ENCODE measurements at places on chromosomes 12 and 14. TPM values are rescaled to one million over a fixed set of nuclear protein-coding genes. Genes with fewer than 3 reads are reported as not detected.

AMN gene
- total RNA-seq, result 2.8 TPM

KRT72 gene
- 0.11 TPM for total RNA-seq

ZNF384 gene
- total RNA-seq, result 63.8 TPM

PPP4R4 gene
- total RNA-seq, result 8.1 TPM

KRT73 gene
- not detected for total RNA-seq

NPFF gene
- total RNA-seq, result 0.57 TPM

BDKRB1 gene
- not detected for total RNA-seq

PUS1 gene
- total RNA-seq, result 76.2 TPM

KRT77 gene
- not detected for total RNA-seq

DNA sequence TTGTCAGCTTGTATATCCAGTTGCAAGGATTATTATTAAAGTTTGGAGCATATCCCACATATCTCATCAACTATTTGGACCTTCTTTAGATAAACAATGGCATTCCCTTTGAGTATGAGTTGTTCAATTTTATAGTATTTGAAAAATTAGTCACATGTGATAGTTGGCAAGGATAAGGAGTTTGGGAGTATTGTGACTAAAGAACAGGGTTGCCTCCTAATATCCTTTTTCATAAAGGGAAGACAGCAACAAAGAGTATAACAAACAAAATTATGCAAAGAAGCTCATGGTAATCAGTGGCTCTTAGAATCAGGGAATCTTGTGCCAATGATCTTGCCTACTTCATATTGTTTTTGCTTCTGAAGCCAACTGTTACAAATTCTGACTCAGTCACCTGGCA, 31.2 kb upstream of the KCNH5 start:
- no peaks in the 10 kb centered on the region for H3K4me1 ChIP-seq
- no peak overlapping the region for H3K4me3 ChIP-seq

DNA sequence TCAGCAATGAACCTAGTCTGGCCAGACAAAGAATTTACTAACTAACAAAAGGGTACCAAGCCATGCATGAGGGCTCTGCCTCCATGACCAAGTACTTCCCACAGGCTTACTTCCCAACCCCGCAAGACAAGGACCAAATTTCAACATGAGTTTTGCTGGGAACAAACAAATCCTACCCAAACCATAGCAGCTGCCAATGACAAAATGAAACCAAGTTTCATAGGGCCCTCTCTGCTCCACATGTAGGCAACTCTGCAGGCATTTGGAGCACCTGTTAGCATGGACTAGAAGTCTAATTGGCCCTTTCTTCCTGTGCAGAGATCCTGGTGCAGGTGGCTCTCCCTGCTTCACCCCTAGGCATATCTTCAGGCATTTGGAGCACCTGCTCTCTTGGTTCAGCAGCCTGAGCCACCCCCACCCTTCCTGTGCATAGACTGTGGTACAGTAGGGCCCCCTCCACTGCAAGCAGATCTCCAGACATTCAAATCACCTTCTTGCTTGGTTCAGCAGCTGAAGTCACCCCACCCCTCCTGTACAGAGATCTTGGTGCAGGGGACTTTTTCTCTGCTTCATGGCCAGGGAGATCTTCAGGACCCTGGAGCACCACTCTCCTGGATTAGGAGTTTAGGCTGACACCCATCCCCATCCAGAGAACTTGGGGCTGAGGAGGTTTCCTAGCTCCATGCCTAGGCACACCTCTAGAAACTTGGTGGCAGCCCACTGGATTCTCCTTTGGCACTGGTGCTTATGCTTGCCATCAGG, 308.7 kb downstream of the RPAP3 start:
- no peaks in the 10 kb centered on the region for H3K27me3 ChIP-seq
- no peak for DNase-seq

DNA sequence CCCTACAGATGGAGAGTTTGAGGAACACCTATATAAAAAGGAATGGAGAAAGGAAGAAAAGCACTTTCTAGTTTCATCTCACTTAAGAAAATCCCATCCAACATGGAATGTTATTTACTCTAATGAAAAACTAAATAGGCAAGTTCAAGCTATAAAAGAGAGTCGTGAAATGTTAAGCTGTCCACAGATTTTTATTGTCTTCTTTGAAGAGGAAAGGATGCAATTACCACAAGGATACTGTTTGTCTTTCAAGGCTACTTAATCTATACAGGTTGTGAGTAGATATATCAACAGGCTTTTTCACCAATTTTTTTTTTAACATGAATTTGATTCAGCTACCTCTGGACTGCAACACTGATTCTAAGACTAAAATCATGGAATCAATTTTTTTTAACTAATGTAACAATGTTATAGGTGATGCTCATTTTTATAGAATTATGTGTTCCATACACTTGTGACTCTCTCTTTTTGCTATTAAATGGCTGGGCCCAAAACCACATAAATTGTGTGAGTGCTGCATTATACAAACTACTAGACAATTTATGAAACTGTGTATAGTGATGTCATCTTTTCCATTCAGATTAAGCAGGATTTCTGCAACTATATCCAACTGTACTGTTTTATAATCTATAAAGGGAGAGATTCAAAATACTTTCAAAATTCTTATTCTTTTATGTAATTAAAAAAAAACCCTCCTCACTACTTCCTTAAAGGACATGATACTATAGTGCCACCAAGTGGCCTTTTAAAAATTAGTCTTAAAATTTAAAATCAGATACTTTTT, 26.8 kb upstream of the BMAL2 start:
- H3K4me1 ChIP-seq, result no peaks in the 10 kb centered on the region
- H3K36me3 ChIP-seq, result peaks cover 10% of the 10 kb centered on the region
- no peak for DNase-seq
- no peaks in the 10 kb centered on the region for H3K27me3 ChIP-seq

GRCh38 chr14:68458840-68459469, 333.9 kb downstream of the ZFP36L1 start:
- H3K36me3 ChIP-seq, result peaks cover 17% of the 10 kb centered on the region
- peak overlapping the region; percentile 53 for H3K27ac ChIP-seq
- H3K4me1 ChIP-seq, result peaks cover 11% of the 10 kb centered on the region
- H3K27me3 ChIP-seq, result no peaks in the 10 kb centered on the region
- H3K4me3 ChIP-seq, result no peak overlapping the region
- peak; percentile 15 for DNase-seq

DNA sequence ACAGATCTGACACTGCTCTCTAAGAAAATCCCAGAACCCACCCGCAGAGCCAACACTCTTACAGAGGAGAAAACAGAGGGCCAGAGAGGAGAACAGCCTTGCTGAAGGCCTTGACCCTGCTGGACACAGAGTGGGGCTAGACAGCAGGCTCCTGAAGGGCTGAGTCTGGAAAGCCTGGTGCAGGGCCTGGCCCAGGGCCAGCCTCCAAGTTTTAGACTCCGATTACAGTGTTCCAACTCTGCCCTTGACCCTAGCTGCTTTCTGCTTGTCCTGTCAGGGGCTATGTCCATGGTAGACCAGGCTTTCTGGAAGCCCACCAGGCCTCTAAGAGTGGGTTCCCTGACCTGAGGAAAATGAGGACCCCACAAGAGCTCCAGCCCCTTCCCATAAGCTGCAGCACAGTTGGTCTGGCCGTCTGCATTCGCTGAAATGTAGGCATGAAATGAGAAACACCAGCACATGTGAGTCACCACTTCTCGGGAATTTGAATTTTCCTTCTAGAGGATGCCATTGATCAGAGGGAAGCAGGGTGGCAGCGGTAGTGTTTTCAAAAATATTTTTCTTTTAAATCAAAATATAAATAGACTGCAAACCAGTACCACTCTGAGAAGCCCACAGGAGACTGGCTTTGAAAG, 154.4 kb downstream of the CALM1 start:
- DNase-seq, result no peak
- H3K27me3 ChIP-seq, result peaks cover 5% of the 10 kb centered on the region
- peaks cover 6% of the 10 kb centered on the region for H3K36me3 ChIP-seq
- H3K4me1 ChIP-seq, result peaks cover 22% of the 10 kb centered on the region
- no peak overlapping the region for H3K27ac ChIP-seq
- H3K4me3 ChIP-seq, result no peak overlapping the region

DNA sequence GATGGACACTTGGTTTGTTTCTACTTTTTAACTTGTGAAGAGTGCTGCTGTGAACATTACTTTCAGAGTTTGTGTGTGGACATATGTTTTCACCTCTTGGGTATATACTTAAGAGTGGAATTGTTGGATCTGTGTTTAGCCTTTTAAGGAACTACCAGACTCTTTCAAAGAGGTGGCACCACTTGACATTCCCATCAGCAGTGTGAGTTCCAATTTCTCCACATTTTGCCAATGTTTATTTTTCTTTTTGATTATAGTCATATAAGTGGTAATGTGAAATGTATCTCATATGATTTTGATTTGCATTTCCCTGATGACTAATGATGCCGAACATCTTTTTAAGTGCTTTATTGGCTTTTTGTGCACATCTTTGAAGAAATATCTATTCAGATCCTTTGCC, 44.8 kb downstream of the ARHGAP5 start:
- H3K36me3 ChIP-seq, result peaks cover 23% of the 10 kb centered on the region
- DNase-seq, result no peak
- no peaks in the 10 kb centered on the region for H3K4me1 ChIP-seq

- no peak overlapping the region for H3K4me3 ChIP-seq
- no peaks in the 10 kb centered on the region for H3K27me3 ChIP-seq
- peaks cover 21% of the 10 kb centered on the region for H3K4me1 ChIP-seq
- H3K36me3 ChIP-seq, result peaks cover 2% of the 10 kb centered on the region
- DNase-seq, result no peak
Observed at GRCh38 chr12:25264862-25265261, 14.1 kb upstream of the KRAS start.

- no peaks in the 10 kb centered on the region for H3K36me3 ChIP-seq
- DNase-seq, result no peak
- no peaks in the 10 kb centered on the region for H3K27me3 ChIP-seq
- no peak overlapping the region for H3K27ac ChIP-seq
- H3K4me1 ChIP-seq, result no peaks in the 10 kb centered on the region
Observed at GRCh38 chr12:90028635-90029051, 320.0 kb upstream of the ATP2B1 start.

- no peak overlapping the region for H3K27ac ChIP-seq
- H3K27me3 ChIP-seq, result no peaks in the 10 kb centered on the region
- no peak overlapping the region for H3K4me3 ChIP-seq
- H3K4me1 ChIP-seq, result peaks cover 6% of the 10 kb centered on the region
- no peak for DNase-seq
Observed at GRCh38 chr12:109523504-109523903, 46.1 kb downstream of the UBE3B start.

DNA sequence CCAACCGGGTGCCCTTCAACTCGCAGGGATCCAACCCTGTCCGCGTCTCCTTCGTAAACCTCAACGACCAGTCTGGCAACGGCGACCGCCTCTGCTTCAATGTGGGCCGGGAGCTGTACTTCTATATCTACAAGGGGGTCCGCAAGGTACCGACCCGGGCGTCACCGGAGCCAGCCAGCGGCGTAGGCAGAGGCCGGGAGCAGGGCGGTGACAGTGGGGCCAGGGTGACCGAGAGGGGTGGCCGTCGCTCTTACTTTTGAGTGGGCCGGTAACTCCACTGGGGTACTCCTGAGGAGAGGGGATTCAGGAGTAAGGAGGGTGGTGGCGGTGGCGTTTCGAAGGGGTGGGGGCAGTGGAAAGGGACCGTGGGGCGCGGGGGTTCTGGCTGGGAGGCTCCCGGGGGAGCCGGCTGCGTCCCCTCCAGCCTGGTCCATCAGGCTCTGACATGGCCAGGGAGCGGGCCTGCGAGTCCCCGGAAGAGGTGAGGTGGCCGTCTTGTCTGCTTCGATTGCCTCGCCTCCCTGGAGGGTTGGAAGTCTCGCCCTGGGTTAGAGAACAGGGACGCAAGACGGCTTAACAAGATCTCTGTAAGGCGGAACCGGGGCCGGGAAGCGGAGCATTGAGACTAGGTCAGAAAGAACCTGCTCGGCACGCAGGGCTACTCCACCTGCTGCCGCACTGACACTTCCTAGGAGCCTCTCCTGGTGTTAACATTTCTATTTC, 491 bp downstream of the WDR20 start:
- DNase-seq, result peak; percentile 30
- H3K4me1 ChIP-seq, result peaks cover 28% of the 10 kb centered on the region
- no peaks in the 10 kb centered on the region for H3K36me3 ChIP-seq

DNA sequence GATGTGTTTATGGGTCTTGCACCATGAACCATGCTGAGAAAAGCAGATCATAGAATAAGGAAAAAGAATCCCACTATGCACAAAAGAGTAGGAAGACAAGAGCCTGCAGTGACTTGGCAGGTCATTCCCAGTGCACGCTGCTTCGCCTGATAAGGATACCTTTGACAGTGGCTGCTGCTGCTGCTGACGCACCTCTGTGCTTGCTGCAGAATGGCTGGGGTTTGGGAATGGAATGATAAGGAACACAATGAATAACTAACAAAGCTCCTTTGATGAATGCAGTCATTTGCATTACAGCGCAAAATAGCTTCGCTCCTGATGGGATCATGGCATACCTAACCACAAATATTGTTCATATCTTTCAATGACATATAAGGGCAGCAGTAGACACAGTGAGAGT, 278.7 kb downstream of the PDZRN4 start:
- no peaks in the 10 kb centered on the region for H3K36me3 ChIP-seq

- no peak overlapping the region for H3K4me3 ChIP-seq
- H3K4me1 ChIP-seq, result peaks cover 35% of the 10 kb centered on the region
- no peaks in the 10 kb centered on the region for H3K27me3 ChIP-seq
- DNase-seq, result no peak
- H3K36me3 ChIP-seq, result peaks cover 5% of the 10 kb centered on the region
- H3K27ac ChIP-seq, result peak overlapping the region; percentile 31
Observed at GRCh38 chr12:124520265-124520701, 47.1 kb downstream of the NCOR2 start.

- H3K36me3 ChIP-seq, result no peaks in the 10 kb centered on the region
- H3K27me3 ChIP-seq, result peaks cover 10% of the 10 kb centered on the region
- no peak overlapping the region for H3K4me3 ChIP-seq
Observed at GRCh38 chr12:49868952-49869815, 26.3 kb upstream of the BCDIN3D start.

DNA sequence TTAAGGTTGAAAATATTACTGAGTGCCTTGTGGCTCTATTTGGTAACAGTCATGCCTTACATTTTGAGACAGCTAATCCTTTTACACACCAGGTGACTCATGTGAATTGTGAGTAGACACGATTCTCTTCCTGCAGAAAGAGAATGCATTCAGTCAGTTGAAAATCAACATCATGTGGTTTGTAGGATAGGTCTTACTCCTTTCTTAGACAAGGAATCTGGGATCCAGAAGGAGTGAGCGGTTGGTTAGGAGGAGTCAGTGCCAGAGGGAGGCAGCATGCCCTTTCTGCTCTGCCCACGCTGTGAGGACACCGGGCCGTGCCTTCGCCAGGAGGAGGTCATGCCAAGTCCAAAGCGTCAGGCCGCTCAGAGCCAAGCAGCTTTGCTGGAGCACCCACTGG, 47.6 kb downstream of the TRAF3 start:
- no peaks in the 10 kb centered on the region for H3K27me3 ChIP-seq
- peaks cover 59% of the 10 kb centered on the region for H3K4me1 ChIP-seq
- H3K27ac ChIP-seq, result no peak overlapping the region
- no peak overlapping the region for H3K4me3 ChIP-seq
- H3K36me3 ChIP-seq, result no peaks in the 10 kb centered on the region
- no peak for DNase-seq

GRCh38 chr12:54459355-54459754, 14.0 kb downstream of the GTSF1 start:
- no peaks in the 10 kb centered on the region for H3K36me3 ChIP-seq
- H3K4me3 ChIP-seq, result no peak overlapping the region
- H3K27ac ChIP-seq, result no peak overlapping the region
- peaks cover 100% of the 10 kb centered on the region for H3K27me3 ChIP-seq
- DNase-seq, result no peak

All from WTC11 (cell line).